ENCODE measurements at places on chromosomes 13 and 19. TPM values are rescaled to one million over a fixed set of nuclear protein-coding genes. Genes with fewer than 3 reads are reported as not detected.

DNA sequence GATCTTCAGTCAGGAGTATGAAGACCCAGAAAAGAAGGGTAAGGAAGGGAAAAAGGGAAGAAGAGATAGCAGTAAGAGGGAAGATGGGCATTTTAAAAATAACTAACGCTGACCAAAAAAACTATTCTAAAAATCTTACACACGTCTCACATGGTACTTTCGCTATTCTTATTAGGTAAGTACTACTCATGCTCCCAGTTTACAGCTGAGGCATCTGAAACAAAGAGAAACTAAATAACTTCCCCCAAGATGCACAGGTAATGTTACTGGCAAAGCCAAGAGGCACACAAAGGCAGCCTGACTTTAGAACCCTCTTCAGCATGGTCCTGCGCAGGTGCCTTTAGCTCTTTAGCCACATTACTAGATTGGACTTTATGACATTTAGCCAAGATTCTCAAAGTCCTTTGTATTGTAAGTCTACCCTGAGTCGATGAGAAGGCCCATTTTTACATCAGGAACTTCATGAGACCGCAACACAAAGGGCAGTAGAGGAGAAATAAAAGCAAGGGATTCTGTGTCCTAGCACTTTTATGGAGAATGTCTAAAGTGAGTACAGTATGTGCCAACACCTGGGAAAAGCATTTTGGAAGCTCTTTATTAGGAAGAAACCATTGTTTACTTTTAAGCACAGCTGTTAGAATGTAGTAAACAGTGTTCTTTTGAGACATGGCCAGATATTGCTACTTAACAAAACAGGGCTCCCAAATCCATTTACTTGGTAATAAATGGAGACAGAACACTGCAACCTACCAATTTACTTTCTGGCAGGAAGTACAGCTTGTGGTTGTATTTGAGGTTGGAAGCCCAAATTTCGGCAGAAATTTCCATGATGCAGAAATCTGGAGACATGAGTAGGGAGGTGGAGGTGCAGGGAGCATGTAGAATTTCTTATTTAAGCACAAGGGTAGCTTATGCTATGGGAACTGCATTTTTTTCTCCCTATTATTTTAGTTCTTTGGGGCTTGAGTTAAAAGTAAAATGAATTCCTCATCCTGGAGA is 250.7 kb downstream of the KCTD12 start:
- no peaks in the 10 kb centered on the region for H3K4me1 ChIP-seq
- DNase-seq = no peak
- no peak overlapping the region for H3K27ac ChIP-seq
- no peaks in the 10 kb centered on the region for H3K27me3 ChIP-seq

- H3K36me3 ChIP-seq = no peaks in the 10 kb centered on the region
- no peak overlapping the region for H3K4me3 ChIP-seq
- peaks cover 2% of the 10 kb centered on the region for H3K4me1 ChIP-seq
- no peak overlapping the region for H3K27ac ChIP-seq
- DNase-seq = peak; percentile 88
Measured at GRCh38 chr19:1767464-1767933, 14.2 kb downstream of the ONECUT3 start.

Gene CACNG8
- not detected for total RNA-seq

- H3K27me3 ChIP-seq = no peaks in the 10 kb centered on the region
- H3K4me1 ChIP-seq = peaks cover 46% of the 10 kb centered on the region
- peaks cover 22% of the 10 kb centered on the region for H3K36me3 ChIP-seq
- peak overlapping the region; percentile 87 for H3K27ac ChIP-seq
- H3K4me3 ChIP-seq = peak overlapping the region; percentile 60
- DNase-seq = no peak
Measured at GRCh38 chr19:2331601-2332246, 3.2 kb downstream of the SPPL2B start.

DNA sequence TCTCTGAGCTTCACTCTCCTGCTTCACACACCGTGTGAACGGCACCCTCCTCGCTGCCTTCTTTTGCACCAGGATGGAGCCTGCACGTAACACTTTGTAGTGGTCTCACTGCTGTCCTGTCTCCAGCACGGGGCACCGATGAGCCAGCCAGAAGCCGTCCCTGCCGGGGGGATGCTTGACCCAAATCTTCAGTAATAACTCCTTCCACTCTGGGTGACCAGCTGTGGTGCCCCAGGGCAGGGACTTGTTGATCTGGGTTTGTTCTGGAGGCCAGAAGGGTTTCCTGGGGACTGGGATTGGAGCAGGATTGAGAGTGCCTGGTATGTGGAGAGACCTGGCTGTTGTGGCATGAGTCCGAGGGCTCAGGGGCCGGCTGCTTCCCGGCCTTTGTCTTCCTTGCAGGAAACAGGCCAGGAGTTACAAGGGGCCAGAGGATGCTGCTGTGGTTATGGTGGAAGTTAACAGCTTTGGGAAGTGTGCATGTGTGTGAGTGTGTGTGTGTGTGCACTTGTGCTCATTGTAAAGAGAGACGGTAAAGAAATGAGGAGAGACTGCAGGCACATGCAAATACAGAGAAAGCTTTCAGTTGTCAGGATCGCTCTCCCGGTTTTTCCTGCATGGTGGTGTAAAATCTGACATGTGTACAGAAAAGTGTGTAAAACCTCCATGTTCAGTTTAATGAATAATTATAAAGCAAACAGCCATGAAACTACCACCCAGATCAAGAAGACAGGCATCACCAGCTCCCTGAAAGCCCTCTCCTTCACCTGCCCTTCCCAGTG is 18.9 kb downstream of the PAK4 start:
- no peak overlapping the region for H3K4me3 ChIP-seq
- no peak for DNase-seq
- H3K36me3 ChIP-seq = no peaks in the 10 kb centered on the region
- no peaks in the 10 kb centered on the region for H3K27me3 ChIP-seq
- H3K27ac ChIP-seq = no peak overlapping the region

GRCh38 chr19:19655051-19655594 is 8.4 kb downstream of the ATP13A1 start:
- peaks cover 72% of the 10 kb centered on the region for H3K36me3 ChIP-seq
- H3K27me3 ChIP-seq = no peaks in the 10 kb centered on the region
- peaks cover 4% of the 10 kb centered on the region for H3K4me1 ChIP-seq
- no peak for DNase-seq
- no peak overlapping the region for H3K27ac ChIP-seq

GRCh38 chr19:39759457-39760184 is 19.0 kb upstream of the LEUTX start:
- no peaks in the 10 kb centered on the region for H3K36me3 ChIP-seq
- no peak overlapping the region for H3K27ac ChIP-seq
- no peak overlapping the region for H3K4me3 ChIP-seq
- H3K27me3 ChIP-seq = peaks cover 20% of the 10 kb centered on the region

DNA sequence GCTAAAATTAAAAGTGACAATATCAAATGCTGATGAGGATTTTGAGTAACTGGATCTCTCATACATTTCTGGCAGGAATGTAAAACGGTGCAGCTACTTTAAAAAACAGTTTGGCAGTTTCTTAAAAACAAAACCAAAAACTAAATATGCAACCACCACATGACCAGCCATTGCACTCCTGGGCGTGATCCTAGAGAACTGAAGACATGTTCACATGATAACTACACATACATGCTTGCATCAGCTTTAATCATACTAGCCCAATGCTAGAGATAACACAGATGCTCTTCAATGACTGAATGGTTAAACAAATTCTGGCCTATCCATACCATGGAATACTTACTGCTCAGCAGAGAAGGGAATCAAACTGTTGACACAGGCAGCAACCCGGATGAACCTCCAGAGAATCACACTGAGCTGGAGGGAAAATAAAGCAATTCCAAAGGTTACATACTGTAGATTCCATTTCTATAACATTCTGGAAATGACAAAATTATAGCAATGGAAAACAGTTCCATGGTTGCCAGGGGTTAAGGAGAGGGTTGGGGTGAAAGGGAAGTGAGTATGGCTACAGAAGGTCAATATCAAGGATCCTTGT is 25.5 kb upstream of the NAXD start:
- no peak overlapping the region for H3K27ac ChIP-seq
- no peak for DNase-seq
- H3K27me3 ChIP-seq = peaks cover 34% of the 10 kb centered on the region
- H3K4me3 ChIP-seq = no peak overlapping the region
- H3K36me3 ChIP-seq = no peaks in the 10 kb centered on the region

- peaks cover 18% of the 10 kb centered on the region for H3K36me3 ChIP-seq
- H3K27me3 ChIP-seq = no peaks in the 10 kb centered on the region
- H3K4me1 ChIP-seq = peaks cover 27% of the 10 kb centered on the region
- DNase-seq = no peak
- no peak overlapping the region for H3K27ac ChIP-seq
Measured at GRCh38 chr13:50104493-50104892, 89.2 kb downstream of the KCNRG start.

Gene ODAD3
- 0.24 TPM for total RNA-seq

Gene SCGB2B2
- 0.24 TPM for total RNA-seq

GRCh38 chr19:16327501-16327900 is 2.9 kb downstream of the KLF2 start:
- H3K4me1 ChIP-seq = peaks cover 48% of the 10 kb centered on the region
- H3K27me3 ChIP-seq = peaks cover 26% of the 10 kb centered on the region
- H3K36me3 ChIP-seq = peaks cover 32% of the 10 kb centered on the region
- peak overlapping the region; percentile 87 for H3K4me3 ChIP-seq
- peak; percentile 68 for DNase-seq
- H3K27ac ChIP-seq = peak overlapping the region; percentile 64

DNA sequence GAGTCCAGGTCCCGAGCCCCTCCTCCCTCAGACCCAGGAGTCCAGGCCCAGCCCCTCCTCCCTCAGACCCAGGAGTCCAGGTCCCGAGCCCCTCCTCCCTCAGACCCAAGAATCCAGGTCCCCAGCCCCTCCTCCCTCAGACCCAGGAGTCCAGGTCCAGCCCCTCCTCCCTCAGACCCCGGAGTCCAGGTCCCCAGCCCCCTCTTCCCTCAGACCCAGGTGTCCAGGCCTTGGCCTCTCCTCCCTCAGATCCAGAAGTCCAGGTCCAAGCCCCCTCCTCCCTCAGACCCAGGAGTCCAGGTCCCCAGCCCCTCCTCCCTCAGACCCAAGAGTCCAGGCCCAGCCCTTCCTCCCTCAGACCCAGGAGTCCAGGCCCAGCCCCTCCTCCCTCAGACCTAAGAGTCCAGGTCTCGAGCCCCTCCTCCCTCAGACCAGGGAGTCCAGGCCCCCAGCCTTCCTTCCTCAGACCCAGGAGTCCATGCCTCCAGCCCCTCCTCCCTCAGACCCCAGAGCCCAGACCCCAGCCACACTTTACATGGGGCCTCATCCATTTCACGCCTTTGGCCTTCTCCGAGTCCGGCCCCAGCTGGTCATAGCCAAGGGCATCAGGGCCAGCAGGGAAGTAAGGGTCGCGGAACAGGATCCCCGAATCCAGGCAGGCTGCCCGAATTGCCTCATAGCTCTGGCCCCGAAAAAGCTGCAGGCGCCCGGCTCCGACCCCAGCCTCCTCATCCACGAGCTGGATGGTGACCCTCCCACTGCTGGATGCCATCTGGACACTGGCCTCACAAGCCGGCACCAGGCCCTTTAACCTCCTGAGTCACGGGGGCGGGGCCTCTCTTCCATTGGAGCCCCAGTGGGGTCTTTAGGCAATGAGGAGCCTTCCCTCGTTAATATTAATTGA is 628 bp downstream of the CAPN12 start:
- no peak for DNase-seq
- H3K36me3 ChIP-seq = no peaks in the 10 kb centered on the region
- H3K4me3 ChIP-seq = no peak overlapping the region
- peaks cover under 1% of the 10 kb centered on the region for H3K27me3 ChIP-seq

Gene LRG1
- 0.24 TPM for total RNA-seq

GRCh38 chr19:5397804-5398692 is 57.2 kb upstream of the ZNRF4 start:
- H3K27ac ChIP-seq = no peak overlapping the region
- no peak overlapping the region for H3K4me3 ChIP-seq
- no peak for DNase-seq
- H3K4me1 ChIP-seq = no peaks in the 10 kb centered on the region
- peaks cover 15% of the 10 kb centered on the region for H3K27me3 ChIP-seq

Gene TGFB1
- 127 TPM for total RNA-seq

Gene OR7A5
- total RNA-seq = not detected

DNA sequence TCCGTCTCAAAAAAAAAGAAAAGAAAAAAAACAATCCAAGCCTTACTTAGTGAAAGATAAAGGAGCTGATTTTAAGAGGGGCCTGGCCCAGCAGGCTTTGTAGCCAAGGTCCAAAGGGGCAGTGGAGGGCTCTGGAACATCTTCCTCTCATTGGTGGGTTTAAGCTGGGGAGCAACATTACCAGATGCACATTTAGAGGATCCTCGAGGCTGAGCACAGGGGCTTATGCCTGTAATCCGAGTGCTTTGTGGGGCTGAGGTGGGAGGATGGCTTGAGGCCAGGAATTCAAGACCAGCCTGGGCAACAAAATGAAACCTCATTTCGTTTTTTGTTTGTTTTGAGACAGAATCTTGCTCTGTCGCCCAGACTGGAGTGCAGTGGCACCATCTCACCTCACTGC is 8.0 kb upstream of the TMEM160 start:
- no peaks in the 10 kb centered on the region for H3K36me3 ChIP-seq
- H3K27ac ChIP-seq = no peak overlapping the region
- H3K4me1 ChIP-seq = peaks cover 2% of the 10 kb centered on the region
- DNase-seq = no peak
- H3K4me3 ChIP-seq = no peak overlapping the region

DNA sequence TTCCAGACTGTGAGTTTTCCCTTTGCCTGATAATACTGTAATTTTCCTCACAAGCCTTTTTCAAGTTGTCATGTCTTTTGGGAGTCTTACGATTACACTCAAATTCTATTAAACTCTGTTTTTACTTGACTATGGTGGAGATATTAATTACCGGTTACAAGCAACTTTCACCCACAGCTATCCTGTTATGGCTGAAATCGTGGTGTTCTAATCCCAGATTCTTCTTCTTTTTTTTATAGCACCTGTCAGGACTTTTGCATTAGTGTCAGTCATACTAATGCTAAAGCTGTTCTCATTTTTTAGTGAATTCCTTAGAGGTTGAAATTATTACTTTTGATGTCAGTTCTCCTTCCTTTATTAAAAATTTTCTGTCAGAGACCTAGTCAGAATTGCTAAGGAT is 187.8 kb upstream of the CSNK1A1L start:
- no peaks in the 10 kb centered on the region for H3K27me3 ChIP-seq
- H3K36me3 ChIP-seq = no peaks in the 10 kb centered on the region
- H3K27ac ChIP-seq = no peak overlapping the region
- H3K4me3 ChIP-seq = no peak overlapping the region

Measured in activated CD4-positive, alpha-beta T cell treated with anti-CD3 and anti-CD28 coated beads, Interleukin-2, amount 10 ng/mL, durations not matched to agents 24 days and 14 days (primary cell).